ENCODE measurements at places on chromosomes 1 and 21.
A peak's percentile ranks its signal among the peaks of the same experiment; 100 is the strongest.

DNA sequence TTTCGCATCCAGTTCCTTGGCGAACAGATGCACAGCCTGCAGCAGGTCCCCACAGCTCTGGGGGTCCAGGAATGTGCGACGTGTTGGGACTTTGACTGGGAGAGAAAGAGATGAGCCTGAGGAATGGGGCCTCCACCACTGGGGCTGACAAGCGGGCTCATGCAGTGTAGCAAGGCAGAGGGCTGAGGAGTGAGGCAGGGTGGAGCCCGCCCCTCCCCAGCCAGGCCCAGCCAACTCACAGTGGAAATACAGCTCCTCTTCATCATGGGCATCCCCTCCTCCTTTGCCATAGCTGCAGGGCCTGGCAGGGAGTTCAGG lies 30.7 kb downstream of the CDCA8 start:
- DNase-seq, result no peak

DNA sequence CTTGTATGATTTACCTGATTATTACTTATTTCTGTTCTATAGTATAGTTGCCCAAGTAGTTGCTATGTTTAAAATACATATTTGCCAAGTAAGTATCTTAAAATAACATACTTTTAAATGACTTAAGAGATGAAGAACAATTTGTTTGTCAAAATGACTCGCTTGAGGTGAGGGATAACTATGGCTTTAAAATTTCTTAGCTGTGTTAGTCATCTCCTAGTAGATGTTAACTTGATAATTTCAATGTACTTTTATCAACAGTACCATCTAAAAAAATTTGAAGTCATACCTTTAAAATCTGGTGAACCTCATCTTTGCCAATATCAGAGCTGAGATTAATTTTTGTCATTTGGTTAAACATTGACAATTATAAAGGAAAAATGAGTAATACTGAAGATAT lies 37.7 kb downstream of the ODR4 start:
- DNase-seq, result no peak

GRCh38 chr1:7426780-7427604 lies 344.1 kb upstream of the VAMP3 start:
- no peak for DNase-seq

- no peak for DNase-seq
Measured at GRCh38 chr1:178645808-178646200, 79.2 kb upstream of the RALGPS2 start.

DNA sequence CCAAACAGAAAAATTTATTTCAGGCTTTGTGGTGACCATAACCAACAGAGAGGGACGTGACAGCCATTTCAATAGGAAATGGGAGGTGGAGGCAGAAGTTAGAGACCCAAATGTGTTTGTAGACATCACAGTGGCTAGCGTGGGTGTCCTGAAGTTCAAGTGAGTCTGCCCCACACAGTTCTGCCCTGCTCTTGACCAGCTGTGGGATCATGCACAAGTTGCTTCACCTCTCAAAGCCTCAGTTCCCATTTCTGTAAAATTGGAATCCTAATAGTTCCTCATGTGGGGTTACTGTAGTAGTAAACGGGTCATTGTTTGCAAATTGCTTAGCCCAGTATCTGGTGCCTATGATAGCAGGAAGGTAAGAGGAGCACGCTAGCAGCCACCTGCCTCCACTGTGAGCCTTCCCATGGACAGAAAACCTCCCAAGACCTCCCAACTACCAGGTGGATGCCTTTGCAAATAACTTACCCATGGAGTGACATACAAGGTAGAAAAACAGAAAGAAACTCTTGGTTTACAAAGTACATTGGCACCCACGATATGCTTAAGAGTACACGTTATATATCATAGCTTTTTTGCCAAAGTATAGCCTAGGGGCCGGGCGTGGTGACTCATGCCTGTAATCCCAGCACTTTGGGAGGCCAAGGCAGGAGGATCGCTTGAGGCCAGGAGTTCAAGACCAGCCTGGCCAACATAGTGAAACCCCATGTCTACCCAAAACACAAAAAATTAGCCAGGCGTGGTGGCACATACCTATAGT lies 29.1 kb downstream of the FHAD1 start:
- no peak for DNase-seq

DNA sequence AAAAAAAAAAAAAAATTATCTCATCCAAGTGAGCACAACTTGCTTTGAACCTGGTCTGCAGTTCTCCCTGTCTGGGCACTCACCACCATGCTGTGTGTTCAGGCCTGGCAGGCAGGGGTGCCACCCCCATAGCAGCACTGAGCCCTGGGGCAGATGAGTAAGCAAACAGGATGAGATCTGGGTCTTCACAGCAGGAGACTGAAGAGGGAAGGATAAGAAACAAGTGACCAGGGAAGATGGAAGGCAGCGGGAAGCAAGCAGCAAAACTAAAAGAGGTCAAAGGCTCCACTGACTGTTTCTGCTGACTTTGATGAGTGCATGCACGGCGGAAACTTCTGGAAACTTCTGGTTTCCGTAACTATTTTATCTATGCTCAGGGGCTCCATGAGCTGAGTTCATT lies 133.5 kb upstream of the SOD1 start:
- no peak for DNase-seq

DNA sequence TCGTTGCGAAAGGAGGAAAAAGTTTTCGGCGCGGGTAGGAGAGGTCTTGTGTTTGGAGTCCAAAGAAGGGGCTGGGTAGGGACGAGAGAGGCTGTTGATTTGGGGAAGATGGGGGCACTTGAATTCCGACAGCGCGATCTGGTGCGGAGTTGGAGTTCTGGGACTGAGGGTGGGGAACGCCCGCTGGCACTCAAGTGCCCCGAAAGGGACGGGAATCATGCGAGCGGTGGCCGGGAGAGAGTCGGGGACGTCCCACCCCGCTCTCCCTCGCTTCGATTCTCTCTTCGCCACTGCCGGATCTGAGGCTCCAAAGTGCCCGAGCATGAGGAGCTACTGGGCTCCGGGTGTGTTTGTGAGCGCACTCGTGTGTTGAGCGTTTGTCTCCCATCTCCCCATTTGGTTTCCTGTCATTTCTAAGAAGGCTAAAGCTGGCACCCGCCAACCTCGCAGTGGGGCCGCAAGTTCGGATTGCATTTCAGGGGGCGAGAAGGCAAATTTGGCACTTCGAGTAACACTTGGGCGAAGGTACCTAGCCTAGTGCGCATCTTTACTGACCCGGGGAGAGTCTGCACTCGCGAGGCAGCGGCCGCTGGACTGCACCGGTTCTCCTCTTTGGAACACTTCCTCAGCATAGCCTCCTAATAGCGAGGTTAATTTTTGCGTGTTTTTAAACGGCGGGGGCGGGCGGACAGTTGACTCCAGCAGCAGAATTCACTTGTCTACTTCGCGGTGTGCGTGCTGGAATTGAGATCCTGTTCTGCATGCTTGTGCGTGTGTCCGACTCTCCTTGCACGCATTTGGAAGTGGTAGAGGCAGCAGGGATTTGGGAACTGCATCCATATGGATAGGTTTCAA lies 1.2 kb downstream of the CHRM3 start:
- no peak for DNase-seq

DNA sequence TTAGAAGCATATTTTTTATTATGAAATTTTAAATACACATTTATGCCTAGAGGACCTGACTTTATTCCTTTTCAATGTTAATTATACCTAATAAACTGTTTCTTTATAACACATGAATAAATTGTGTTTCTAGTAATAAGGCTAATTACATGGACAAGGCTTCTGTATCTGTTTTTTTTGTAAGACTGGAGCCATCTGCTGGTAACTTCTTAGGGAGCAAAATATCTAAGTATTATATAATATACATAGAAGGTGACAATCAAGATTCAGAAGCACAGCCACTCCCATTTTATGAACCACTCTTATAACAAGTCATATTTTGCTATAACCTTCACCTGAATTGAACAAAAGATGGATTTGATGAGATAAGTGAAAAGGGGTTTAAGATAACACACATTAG lies 84.2 kb downstream of the LBR start:
- no peak for DNase-seq

DNA sequence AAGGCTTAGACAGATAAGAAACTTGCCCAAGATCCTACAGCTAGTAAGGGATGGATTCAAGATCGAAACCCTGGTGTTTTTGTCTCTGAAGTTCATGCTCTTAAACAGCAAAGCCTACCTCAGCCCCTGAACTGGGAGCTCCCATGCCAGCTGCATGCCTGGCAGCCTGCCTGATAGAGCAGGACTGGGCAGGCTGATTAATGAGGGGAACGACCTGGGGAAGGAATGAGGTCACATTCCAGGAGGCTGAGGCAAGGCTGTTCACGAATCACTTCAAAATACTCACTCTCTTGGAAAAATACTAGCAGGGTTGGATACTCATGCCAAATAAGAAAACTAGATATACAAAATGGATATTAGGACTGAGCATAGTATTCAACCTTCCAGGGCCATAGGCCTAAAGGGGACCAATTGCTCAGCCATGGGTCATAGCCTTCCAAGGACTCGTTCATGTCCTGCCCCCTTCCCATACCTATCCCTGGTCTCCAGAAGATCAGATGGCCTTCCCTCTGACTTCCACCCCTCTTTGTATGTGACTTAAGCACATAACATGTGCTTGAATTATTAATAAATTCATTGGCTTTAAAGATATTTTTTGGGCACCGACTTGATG lies 15.6 kb upstream of the TACSTD2 start:
- peak; percentile 95 for DNase-seq

DNA sequence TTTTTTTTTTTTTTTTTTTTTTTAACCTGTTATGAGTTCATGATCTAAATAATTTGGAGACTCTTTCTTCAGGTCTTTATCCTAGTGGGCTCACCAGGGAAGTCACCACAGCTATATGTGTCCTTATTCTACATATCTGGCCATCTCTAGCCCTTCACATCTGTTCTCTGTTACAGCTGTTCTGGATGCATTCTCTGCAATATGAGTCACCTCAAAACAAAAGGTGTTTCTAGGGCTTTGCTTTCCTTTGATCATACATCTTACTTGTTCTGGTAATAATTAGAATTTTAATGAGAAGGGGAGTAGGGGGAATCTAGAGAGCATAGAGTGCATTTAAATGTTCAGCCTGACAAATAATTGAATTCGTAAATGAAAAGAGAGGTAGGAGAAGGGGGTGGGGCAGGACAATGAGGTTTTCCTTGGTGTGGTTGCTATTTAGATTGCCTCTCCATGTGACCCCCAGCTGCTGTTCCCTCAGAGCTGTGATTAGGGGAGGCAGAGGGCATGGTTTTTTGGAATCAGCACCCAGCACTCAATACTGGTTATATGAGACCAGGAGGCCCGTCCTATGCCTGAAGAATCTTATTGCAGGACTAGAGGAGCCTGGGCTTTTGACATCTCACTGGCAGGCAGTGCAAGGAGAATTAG lies 8.0 kb downstream of the SYT6 start:
- no peak for DNase-seq

- DNase-seq, result no peak
Measured at GRCh38 chr1:55081905-55082296, 42.6 kb downstream of the PCSK9 start.

DNA sequence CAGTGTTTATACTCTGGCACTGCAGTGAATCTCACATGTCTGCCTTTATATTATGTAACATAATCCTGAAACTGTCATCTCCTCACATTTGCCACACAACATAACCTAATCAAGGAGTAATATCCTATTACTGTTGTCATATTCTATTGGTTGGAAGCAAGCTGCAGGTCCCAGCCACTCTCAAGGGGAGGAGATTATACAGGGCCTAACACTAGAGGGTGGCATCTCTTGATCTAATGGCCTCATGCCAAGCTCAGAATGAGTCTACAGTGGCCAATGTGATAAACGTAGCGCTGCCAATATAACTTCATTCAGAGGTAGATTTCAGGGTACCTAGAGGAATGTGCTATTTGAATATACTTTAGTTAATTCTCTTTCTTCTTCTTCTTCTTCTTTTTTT lies 166.8 kb downstream of the BACH1 start:
- DNase-seq, result no peak

DNA sequence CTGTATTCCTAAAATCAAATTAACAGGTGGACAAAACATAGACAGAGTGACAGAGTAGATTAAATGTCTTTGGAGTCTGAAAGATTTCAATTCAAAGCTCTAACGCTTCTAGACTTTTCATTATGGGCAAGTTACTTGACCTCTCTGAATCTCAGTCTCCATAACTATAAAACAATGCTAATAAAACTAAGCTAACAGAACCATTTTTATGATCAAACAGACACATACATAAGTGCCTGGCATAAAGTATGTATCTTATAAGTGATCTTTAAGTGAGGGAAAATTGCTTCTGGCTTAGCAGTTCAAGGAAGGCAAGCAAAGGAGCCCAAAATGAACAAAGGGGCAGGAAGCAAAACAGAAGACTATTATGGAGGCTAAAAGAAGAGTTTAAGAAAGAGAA lies 216.8 kb upstream of the TNR start:
- DNase-seq, result no peak

DNA sequence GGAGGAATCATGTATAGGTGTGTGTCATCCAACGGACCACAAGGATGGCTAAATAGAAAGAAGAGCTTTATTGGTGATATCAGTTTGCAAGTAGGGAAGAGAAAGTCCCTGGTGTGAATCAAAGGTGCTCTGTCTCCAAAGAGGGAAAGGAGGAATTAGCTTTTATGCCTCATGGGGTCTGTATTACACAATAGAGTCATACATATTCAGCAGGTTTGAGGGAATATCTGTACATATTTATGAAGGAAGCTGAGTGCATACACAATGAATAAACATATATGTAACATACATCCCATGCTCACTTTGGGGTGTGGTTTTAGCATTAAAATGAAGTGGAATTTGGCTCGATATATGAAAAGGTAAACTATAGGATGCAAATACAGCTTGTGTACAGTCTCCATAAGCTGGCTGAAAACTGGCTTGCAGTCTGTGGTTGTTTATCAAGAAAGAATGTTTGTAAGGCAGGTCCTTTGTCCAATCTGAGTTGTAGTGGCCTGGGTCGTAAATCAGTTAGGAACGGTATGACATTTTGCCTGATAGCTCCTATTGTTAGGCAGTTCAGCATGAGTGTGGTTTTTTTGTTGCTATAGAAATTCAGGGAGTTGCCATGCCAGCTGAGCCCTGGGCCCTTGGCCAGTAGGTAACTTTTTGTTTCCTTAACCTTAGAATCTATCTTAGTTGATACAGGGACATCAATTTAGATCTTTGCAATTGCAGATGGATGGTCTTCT lies 198.0 kb upstream of the ZP4 start:
- peak; percentile 19 for DNase-seq
